ENCODE measurements at places on chromosomes 5 and 9.

GRCh38 chr5:55146080-55146479 lies 13.9 kb upstream of the GPX8 start:
- no peak for DNase-seq

DNA sequence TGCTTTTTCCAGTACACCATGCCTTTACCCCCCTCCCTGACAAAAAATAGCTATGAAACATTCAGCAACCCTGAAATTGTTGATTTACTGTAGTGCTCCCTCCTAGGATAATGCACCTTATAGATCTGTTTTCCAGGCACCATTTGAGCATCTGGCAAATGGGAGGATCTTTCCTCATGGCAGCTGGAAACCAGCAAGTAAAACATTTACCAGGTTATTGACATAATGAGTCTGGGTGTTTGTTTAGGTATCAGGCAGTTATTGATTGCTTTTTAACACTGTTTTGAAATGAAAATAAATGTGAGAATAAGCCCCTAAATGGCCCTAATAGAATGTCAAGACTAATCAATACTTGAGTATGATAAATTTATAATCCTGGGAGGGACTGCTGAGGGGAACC lies 57.3 kb upstream of the KLF4 start:
- DNase-seq: no peak

- no peak for DNase-seq
Observed at GRCh38 chr9:84493284-84493947, 152.9 kb upstream of the SLC28A3 start.

- no peak for DNase-seq
Observed at GRCh38 chr5:143402017-143402552, 1.4 kb downstream of the NR3C1 start.

GRCh38 chr5:159678657-159679392 lies 237.5 kb upstream of the ADRA1B start:
- DNase-seq: no peak

GRCh38 chr5:158880483-158881001 lies 219.2 kb downstream of the EBF1 start:
- DNase-seq: no peak

Data from activated CD8-positive, alpha-beta memory T cell treated with anti-CD3 and anti-CD28 coated beads for 1 hour (primary cell).